Hypothalamus (tissue), 51 donors: ENCODE measurements at places on chromosomes 12 and 14.

DNA sequence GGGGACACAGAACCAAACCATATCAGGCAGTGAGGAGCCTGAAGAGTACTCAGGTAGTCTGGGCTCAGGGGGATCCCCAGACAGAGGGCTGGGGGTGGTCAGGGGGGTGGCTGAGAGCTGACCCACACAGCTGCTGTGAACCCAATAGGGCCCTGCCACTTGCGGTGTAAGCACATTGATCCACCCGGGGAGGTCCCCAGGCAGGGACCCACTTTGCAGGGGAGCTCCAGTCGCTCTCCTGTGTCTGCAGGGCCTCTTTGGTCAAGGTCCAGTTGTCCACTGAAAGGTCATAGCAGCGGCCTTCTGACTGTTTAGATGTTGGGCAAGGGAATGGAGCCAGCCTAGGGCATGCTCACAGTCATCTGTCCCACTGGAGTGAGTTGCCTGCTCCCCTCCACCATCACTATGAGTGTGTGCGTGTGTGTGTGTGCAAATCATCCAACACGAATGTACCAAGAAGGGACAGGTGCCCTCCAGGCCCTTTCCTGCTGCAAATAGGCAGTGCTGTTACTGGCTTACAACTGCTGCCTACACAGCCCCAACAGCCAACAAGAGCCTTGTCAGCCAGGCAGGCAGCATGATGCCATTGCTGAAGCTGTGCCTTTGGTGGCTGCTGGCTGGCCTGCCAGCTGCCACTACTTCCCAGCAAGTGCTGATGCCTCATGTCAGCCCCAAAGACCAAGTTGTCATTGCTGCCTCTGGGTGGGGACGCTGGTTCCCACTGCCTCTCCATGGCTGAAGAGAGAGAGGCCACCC, 71.3 kb downstream of the TSPAN11 start:
- no peak for DNase-seq

GRCh38 chr12:127590868-127591267, 676.1 kb upstream of the TMEM132C start:
- DNase-seq = no peak

GRCh38 chr12:44689587-44689986, 186.5 kb downstream of the NELL2 start:
- DNase-seq = no peak

GRCh38 chr14:30214014-30214413, 286.4 kb upstream of the PRKD1 start:
- no peak for DNase-seq

DNA sequence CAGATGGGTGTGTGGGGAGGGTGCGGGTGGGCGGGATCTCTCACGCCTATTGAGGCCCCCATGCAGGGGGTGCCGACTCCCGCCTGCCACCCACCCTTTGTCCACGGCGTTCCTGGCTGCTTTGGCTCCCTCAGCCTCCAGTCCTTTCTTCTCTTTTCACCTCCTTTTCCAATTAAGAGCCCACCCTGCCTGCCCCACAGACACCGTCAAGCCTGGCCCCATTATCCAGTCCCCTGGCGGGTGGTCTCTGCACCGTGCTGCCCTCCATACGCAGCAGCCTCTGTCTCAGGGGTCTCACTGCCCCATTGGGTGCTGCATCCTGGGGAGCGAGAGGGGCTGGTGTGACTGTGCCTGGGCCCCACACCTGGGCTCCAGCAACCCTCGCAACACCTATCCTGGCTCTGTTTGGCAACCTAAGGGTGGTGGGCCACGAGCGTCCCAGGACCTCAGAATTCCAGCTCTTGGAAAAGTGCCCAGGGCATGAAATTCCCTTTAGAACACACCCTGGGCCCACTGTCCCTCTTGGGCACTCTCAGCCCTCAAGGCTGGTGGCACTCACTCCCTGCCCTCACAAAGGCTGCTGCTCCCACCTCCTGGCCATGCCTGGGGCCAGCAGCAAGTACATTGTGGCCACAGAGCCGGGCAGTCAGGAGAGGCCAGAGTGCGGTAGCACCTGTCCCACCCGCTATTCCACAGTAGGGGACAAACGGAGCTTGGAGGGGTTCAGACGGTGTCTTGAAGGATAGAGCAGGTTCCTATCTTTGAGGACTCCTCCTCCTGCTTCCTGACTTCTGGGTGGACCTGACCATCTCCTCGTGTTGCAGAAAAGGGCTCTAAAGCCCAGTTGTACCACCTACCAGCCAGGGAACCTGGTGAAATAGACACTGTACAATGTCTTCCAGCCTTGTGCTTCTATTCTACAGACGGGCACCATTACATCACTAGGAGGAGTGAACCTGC, 114.1 kb downstream of the KIF26A start:
- no peak for DNase-seq

GRCh38 chr12:40225984-40226602, 1.3 kb downstream of the LRRK2 start:
- no peak for DNase-seq

- no peak for DNase-seq
Observed at GRCh38 chr12:32522331-32523221, 123.2 kb downstream of the FGD4 start.

DNA sequence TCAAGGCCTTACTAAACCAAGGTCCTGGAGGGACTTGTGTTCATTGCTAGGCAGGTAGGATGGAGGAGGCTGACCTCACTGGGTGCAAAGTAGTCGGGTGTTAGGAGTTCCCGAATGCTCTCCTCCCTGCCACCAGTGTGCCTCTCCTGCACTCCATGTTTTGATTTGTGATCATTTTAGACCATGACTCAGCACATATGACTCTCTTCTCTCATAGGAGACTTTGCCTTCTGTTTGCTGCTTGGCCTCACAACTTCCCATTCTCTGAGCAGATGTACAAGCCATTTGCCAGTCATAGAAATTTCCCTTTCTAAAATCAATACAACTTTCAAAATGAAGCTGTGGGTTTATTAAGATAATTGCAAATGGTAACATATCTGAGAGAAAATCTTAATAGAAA, 46.6 kb upstream of the LRIG3 start:
- DNase-seq = no peak

- no peak for DNase-seq
Observed at GRCh38 chr14:35046751-35047536, 872 bp downstream of the FAM177A1 start.

GRCh38 chr12:99054601-99055128, 409.6 kb downstream of the APAF1 start:
- DNase-seq = no peak

- DNase-seq = no peak
Observed at GRCh38 chr14:56524971-56525677, 54.5 kb upstream of the TMEM260 start.

GRCh38 chr12:1705774-1706631, 15.1 kb downstream of the ADIPOR2 start:
- no peak for DNase-seq

- DNase-seq = peak; percentile 91
Observed at GRCh38 chr14:35341751-35342488, 49.7 kb downstream of the PSMA6 start.

- no peak for DNase-seq
Observed at GRCh38 chr12:56599797-56600196, 30.3 kb downstream of the BAZ2A start.

DNA sequence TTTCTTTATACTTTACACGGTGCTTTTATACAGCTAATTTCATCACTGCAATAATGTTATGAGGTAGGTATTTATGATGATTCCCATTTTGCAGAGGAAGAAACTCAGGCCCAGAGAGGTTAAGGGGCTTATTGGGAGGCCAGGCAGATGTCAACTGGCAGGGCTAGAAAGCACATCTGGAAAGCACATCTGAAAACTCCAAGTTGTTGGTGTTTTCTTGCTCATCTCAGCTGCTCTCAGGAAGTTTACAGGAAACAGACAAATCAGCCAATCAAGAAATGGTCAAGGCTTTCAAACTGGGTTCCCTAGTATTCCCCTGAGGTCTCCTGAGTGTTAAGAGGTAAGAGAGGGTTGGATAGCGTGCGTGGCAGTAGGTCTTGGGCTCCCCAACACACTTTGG, 124.1 kb upstream of the MED13L start:
- DNase-seq = no peak

DNA sequence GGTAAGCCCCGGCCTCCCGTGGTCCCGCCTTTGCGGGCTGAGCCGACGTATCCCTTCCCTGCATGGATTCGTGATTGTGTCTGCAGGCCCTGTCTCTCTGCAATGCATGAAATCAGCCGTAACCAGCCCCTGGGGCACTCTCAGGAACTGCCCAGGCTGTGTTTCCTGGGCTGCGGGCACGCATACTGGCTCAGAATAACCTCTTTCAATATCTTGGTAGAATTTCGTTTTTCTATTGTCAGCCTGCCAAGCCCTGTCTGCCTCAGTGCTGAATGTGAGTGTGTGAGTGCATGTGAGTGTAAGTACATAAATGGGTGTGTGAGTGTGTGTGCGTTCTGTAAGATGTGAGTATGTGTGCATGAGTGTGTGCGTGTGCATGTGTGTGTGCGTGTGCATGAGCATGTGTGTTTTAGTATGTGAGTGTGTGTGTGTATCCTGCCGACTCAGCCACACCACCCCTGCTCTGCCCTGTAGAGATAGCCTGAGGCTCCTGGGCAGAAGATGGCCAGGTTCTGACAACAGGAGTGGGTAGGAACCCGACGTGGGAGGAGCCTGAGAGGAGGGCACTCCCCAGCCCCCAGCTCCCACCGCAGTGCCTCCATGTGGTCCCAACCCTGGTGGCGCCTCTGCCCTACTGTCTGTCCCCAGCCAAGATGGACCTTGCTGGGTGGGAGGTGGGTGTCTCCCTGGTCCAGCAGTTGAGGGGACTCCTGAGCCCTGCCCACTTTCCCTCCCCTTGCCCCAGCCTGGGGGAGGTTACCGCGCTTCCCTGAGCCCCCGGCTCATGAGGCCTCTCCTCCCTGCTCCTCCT, 268.8 kb downstream of the ADGRD1 start:
- DNase-seq = no peak

GRCh38 chr12:125148316-125148715, 83.1 kb downstream of the AACS start:
- DNase-seq = no peak

DNA sequence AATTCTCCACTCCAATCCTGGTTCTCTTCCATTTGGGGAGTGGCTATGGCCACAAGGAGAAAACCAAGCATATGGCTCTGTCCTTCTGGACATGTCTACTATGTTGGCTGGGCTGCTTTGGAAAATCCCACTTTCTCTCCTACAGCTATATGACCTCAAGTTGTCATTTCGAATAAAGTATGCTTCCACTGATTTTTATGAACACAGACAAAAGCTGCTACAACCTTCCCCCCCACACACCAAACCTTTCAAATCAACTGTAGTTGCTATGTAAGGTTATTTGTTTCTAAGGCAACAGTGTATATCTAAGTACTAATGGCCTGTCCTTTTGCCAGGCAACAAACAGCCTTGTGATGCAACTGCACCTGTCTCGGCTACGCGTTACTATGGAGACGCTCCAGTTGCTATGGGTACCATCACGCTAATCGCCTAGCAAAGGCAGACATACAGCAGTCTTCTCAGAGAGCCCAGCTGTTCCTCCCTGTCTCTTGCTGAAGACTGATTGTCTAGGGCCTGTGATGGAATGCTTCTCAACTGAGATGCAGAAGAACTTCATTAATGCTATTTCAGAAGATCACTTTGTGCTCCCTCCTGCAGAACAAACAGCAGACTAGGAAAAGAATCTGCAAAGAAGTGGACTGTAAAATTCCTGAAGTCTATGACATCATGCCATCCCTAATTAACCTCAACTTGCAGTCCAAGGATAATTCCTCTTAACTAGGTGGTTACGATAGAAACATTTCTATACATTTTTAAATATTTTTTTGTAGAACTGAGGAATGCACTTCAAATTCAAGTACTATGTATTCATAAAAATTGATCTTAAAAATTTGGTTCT, 67.6 kb downstream of the FOXN3 start:
- DNase-seq = peak; percentile 52

DNA sequence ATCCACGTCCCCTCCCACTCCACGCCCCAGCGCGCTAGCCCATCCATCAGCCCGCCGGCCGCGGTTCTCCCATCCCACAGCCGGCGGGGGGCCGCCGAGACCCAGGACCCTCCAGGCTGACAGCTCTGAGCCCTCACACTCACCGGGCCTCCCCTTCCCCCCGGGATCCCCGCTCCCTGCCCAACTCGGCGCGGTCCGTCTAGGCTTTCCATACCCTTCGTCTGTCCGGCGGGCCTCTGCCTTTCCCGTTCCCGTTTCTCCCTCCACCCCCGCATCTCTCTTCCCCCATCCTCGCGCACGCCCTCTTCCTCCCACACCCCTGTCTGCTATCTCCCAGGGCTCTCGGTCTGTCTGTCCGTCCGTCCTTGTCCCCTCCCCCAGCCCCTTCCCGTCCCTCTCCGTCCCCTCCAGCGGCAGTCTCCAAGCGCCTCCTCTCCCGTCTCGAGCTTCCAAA, 726 bp downstream of the ZFHX2 start:
- DNase-seq = no peak

GRCh38 chr12:27319409-27319808, 13.2 kb upstream of the BMAL2 start:
- no peak for DNase-seq

DNA sequence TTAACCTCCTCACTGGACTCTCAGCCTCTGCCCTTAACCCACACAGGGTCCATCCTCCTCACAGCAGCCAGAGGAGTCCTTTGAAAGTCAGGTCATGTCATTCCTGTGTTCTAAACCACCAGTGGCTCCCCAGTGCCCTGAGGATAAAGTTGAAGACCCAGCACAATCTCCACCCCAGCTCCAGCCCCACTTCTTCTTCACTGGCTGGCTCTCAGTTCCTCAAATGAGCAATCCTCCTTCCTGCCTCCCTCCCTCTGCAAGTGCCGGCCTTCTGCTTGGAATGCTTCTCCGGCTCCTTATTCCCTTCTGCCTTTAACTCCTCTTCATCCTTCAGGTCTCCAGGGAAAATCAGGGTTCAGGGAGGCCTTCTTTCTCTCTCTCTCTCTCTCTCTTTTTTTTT, 32.0 kb upstream of the SPPL3 start:
- no peak for DNase-seq

DNA sequence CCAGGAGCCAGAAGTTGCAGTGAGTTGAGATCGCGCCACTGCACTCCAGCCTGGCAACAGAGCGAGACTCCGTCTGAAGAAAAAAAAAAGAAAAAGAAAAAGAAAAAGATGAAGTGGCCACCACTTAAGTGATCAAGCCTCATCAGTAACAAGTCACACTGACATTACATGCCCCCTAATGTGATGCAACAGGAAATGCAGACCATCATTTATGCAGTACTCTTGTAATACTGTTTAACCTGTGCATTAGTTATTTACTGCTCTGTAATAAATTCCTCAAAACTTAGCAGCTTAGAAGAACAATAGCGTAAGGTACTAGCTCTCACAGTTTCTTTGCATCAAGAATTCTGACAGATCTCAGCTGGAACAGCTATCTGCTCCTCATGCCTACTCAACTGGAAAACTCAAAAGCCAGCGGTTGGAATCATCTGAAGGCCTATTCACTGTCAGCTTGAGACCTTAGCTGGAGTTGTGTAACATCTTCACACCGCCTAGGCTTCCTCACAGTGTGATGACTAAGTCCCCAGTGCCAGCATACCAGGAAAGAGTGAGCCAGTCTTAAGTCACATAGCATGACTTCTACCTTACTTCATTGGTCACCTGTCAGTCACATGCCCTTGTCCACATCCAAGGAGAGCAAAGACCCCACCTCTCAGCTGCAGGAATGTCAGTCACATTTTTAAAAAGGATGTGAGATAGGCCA, 31.5 kb downstream of the EPS8 start:
- DNase-seq = no peak
